Activated T-cell treated with anti-CD3 and anti-CD28 coated beads, Interleukin-2, amount 50 U/mL, for 72 hours (primary cell): ENCODE measurements at places on chromosomes 4 and X. TPM values are rescaled to one million over a fixed set of nuclear protein-coding genes. Genes with fewer than 3 reads are reported as not detected.

The FREM3 gene
- total RNA-seq, result not detected

The SPANXA2 gene
- total RNA-seq, result not detected

The FRAS1 gene
- 0.07 TPM for total RNA-seq

The ZNF330 gene
- 47.3 TPM for total RNA-seq

The PDHA1 gene
- 165 TPM for total RNA-seq

- no peak for DNase-seq
- no peak overlapping the region for H3K4me3 ChIP-seq
- H3K27me3 ChIP-seq, result no peaks in the 10 kb centered on the region
- no peaks in the 10 kb centered on the region for H3K36me3 ChIP-seq
- no peaks in the 10 kb centered on the region for H3K4me1 ChIP-seq
Measured at GRCh38 chr4:68463796-68464195, 16.5 kb downstream of the TMPRSS11E start.

DNA sequence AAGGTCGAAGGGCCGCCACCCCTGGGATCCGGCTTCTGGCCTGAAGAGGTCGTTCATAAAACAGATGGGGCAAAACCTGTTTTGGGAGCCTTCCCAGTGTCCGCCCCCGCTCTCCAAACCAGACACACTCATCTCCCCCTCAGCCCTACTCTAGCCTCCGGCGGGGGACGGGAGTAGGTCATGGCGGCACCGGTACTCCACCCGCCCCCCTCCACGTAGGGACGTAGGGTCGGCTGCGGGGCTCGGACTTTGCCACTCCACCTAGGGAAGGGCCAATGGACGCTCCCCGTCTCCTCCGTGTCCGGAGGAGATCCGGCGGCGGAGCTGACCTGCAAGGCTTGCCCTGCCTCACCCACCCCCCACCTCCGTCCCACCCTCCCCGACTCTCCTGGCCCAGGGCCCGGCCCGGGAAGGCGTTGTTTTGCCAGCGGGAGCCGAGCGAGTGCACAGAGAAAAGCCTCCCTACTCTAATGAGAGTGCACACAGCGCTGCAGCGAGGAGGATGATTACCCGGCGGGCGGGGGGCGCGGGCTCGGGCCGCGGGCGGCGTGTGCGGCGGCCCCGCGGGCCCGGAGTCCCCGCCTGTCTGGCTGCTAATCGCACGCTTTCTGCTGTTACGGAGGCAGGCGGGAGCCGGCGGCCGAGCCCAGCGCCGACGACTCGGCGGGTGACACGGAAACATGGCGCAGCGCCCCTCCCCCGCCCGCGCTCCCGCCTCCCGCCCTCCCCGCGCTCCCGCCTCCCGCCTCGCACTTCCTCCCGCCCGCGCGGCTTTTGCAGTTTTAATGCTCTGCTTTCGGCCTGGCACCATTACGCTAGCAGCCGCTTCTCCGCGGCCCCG is 8.3 kb upstream of the BCOR start:
- peak overlapping the region; percentile 90 for H3K4me3 ChIP-seq
- peak overlapping the region; percentile 50 for H3K27ac ChIP-seq

DNA sequence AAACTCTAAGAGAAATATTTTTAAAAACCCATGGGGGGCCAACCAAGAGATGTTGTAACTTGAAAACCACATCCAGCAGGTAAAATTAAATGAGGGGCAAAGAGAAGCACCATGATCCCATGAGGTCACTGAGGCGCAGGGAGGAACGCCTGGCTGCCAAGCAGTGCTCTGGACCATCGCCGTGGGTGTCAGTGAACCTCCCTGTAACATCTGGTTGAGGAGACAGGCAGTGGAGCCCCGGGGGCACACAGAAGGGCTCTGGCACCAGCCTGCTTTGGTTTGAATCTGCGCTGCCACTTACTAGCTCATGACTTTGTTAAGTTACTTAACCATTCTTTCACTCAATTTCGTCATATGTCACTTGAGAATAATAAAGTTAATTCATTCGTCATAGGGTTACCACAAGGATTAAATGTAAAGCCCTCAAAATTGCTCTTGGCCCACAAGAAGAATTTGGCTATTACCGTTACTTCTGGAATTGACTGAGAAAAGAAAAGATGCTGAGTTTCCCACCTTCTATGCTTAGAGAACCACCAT is 41.6 kb upstream of the SLC25A4 start:
- peaks cover 30% of the 10 kb centered on the region for H3K27me3 ChIP-seq
- no peak for DNase-seq
- H3K36me3 ChIP-seq, result no peaks in the 10 kb centered on the region
- no peak overlapping the region for H3K4me3 ChIP-seq
- H3K4me1 ChIP-seq, result no peaks in the 10 kb centered on the region

DNA sequence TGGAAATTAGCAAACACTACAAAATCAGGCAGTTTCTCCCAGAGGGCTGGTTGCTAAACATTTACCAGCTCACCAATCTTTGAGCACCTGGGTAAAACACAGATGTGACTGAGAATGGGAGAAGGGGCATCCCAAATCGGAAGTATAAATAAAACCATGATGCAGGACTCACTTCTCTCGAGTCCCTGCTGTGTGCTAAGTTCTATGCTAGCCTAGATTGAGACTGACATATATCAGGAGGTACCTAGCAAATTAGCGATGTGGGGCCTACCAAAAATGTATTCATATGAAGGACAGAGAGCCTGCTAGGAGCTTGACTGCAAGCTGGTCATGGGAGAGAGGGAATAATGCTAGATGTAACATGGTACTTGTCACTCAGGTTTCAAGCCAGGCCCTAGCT is 171.9 kb upstream of the PGRMC2 start:
- H3K27ac ChIP-seq, result no peak overlapping the region
- H3K36me3 ChIP-seq, result no peaks in the 10 kb centered on the region
- peaks cover 3% of the 10 kb centered on the region for H3K4me1 ChIP-seq
- H3K4me3 ChIP-seq, result no peak overlapping the region
- DNase-seq, result no peak

GRCh38 chrX:3743801-3744439 is 30.5 kb upstream of the PRKX start:
- peak overlapping the region; percentile 62 for H3K4me3 ChIP-seq
- H3K4me1 ChIP-seq, result peaks cover 32% of the 10 kb centered on the region
- peak overlapping the region; percentile 77 for H3K27ac ChIP-seq

- no peaks in the 10 kb centered on the region for H3K36me3 ChIP-seq
- DNase-seq, result no peak
- H3K4me1 ChIP-seq, result no peaks in the 10 kb centered on the region
Measured at GRCh38 chr4:7330031-7330596, 104.6 kb downstream of the PSAPL1 start.

DNA sequence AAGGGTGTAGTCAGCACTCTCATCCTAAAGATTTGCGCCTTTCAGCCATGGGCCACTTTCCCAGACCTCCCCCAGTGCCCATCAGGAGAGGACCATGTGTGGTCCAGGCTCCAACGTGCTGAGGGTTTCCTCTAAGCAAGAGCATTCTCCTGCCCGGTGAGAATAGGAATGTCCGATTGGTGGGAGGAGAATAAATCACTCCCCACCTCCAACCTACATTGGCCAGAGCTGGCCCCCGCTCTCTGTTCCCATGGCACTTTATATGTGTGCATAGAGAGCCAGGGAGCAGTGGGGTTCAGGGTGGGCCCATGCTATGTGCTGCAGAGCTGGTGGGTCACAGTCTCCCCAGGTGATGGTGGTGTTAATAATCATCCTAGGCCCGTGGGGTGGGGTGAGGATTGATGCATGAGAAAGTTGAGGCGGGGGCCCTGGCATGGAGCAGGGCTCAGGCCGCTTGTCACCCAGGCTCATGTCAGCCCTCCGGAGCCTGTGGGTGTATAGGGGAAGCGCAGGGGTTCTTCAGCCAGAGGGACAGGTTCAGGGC is 6.8 kb upstream of the SORCS2 start:
- H3K4me3 ChIP-seq, result no peak overlapping the region
- no peak for DNase-seq

GRCh38 chr4:47690611-47691010 is 147.3 kb downstream of the CORIN start:
- no peak overlapping the region for H3K4me3 ChIP-seq
- no peak overlapping the region for H3K27ac ChIP-seq
- no peaks in the 10 kb centered on the region for H3K4me1 ChIP-seq
- H3K27me3 ChIP-seq, result peaks cover 14% of the 10 kb centered on the region
- no peaks in the 10 kb centered on the region for H3K36me3 ChIP-seq
- DNase-seq, result no peak

GRCh38 chrX:154818916-154819770 is 13.9 kb upstream of the MPP1 start:
- H3K36me3 ChIP-seq, result no peaks in the 10 kb centered on the region
- no peak for DNase-seq
- H3K4me3 ChIP-seq, result no peak overlapping the region
- H3K4me1 ChIP-seq, result no peaks in the 10 kb centered on the region

- no peaks in the 10 kb centered on the region for H3K36me3 ChIP-seq
- H3K4me3 ChIP-seq, result no peak overlapping the region
- no peaks in the 10 kb centered on the region for H3K27me3 ChIP-seq
- no peak overlapping the region for H3K27ac ChIP-seq
- no peak for DNase-seq
- H3K4me1 ChIP-seq, result no peaks in the 10 kb centered on the region
Measured at GRCh38 chr4:74084984-74085383, 14.0 kb downstream of the CXCL2 start.

DNA sequence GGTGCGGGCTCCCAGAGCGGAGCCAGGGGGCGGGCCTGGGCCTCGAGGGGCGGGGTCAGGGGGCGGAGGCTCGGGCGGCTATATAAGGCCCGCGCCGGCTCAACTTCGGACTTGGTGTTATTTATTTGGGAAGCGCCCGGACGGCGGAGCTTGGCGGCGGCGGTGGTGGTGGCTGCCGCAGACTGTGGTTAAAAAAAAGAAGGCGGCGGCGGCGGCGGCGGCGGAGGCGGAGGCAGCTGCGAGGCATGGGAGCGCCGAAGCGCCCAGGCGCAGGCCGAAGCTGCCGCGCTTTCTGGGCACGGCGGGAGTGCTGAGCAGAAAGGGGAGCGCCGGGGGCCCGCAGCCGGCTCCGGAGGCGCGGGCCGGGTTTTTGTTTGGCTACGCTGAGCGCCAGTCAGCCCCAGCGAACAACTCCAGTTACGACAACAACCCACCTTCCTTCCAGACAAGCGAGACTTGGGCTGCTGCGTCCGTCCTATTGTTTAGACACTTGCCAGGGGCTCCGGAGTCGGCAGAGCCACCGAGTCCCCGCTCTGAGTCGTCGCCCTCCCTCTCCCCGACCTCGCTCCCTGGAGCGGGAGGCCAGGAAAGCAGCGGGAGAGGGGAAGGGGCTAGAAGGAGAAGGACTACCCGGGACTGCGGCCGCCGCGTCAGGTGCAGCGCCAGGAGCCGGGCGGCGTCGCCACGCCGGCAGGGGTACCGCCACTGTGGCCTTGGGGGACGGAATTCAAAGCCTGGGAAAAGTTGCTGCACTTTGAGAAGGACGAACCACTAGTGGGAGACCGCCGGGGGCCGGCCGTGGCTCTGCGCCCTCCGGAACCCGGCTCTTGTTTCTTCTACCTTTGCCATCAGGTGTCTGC is at the start of gene SLIT2:
Gene SLIT2 (plus strand): TSS at position 110 of the 860 bp plus-strand sequence. CDS start 1,911 bp downstream, outside the sequence.
- H3K4me3 ChIP-seq, result peak within 1 kb of the TSS; percentile 63
- peaks cover 10% of the 10 kb centered on the region for H3K4me1 ChIP-seq
- no peak within 1 kb of the TSS for H3K27ac ChIP-seq
- H3K27me3 ChIP-seq, result peaks cover 53% of the 10 kb centered on the region

- no peak overlapping the region for H3K4me3 ChIP-seq
- no peak overlapping the region for H3K27ac ChIP-seq
- H3K36me3 ChIP-seq, result no peaks in the 10 kb centered on the region
- no peak for DNase-seq
- H3K4me1 ChIP-seq, result no peaks in the 10 kb centered on the region
- H3K27me3 ChIP-seq, result no peaks in the 10 kb centered on the region
Measured at GRCh38 chr4:24840826-24841543, 45.6 kb downstream of the SOD3 start.

- H3K27me3 ChIP-seq, result no peaks in the 10 kb centered on the region
- H3K36me3 ChIP-seq, result no peaks in the 10 kb centered on the region
- no peak for DNase-seq
- H3K4me1 ChIP-seq, result no peaks in the 10 kb centered on the region
- H3K4me3 ChIP-seq, result no peak overlapping the region
Measured at GRCh38 chr4:176778063-176778462, 14.7 kb downstream of the VEGFC start.

DNA sequence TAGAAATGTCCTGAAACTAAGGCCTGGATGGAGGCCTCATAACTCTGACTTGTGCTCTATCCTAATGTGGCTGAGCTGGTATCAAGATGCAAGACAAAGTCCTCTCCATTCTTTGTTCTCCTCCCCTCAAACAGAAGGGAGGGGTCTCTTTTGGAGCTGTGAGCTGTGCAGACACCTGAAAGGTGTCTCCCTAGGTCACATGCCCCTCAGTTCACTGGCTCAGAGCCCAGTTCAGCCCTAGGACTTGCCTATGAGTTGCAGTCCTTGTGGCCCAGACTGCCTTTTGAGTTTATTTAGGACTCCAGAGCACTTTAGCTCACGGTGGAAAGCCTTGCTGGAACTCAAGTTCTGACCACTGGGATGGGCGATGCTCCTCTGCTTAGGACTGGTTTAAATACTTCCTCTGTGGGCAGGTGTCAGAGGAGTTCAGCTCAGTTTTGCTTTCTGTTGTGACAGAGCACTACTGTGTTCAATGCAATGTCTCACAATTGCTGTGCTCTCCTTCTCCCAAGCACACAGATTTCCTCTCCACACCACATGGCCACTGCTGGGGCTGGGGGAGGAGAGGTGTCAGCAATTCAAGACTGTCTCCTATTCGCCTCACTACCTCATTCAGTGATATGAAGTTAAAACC is 84.8 kb upstream of the ZNF827 start:
- H3K4me3 ChIP-seq, result no peak overlapping the region
- H3K27ac ChIP-seq, result no peak overlapping the region
- H3K4me1 ChIP-seq, result peaks cover 6% of the 10 kb centered on the region
- H3K36me3 ChIP-seq, result no peaks in the 10 kb centered on the region
- peaks cover 37% of the 10 kb centered on the region for H3K27me3 ChIP-seq
- DNase-seq, result no peak

- H3K27me3 ChIP-seq, result peaks cover 35% of the 10 kb centered on the region
- no peaks in the 10 kb centered on the region for H3K4me1 ChIP-seq
- no peak overlapping the region for H3K27ac ChIP-seq
- H3K4me3 ChIP-seq, result no peak overlapping the region
Measured at GRCh38 chrX:131277543-131278136, 11.5 kb downstream of the IGSF1 start.

DNA sequence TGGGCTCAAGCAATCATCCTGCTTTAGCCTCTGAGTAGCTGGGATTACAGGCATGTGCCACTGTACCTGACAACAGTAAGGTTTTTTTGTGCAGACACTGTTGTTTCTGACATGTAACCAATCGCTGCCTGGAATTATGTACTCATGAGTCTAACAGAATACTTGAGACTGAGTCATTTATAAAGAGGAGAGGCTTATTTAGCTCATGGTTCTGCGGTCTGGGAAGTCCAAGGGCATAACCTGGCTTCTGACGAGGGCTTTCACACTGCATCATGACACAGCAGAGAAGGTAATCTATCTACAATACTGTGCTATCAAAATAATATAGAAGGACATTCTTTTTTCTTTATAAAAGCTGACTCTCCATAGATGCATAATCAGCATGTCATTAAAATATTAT is 115.5 kb upstream of the STOX2 start:
- H3K4me3 ChIP-seq, result no peak overlapping the region
- DNase-seq, result no peak
- peaks cover 41% of the 10 kb centered on the region for H3K27me3 ChIP-seq
- peaks cover 6% of the 10 kb centered on the region for H3K36me3 ChIP-seq
- H3K27ac ChIP-seq, result no peak overlapping the region
